ENCODE measurements at places on chromosomes 4 and X.

GRCh38 chr4:22597471-22597870 lies 81.6 kb upstream of the ADGRA3 start:
- DNase-seq: no peak

GRCh38 chr4:76879731-76880364 lies 18.1 kb downstream of the SOWAHB start:
- no peak for DNase-seq

DNA sequence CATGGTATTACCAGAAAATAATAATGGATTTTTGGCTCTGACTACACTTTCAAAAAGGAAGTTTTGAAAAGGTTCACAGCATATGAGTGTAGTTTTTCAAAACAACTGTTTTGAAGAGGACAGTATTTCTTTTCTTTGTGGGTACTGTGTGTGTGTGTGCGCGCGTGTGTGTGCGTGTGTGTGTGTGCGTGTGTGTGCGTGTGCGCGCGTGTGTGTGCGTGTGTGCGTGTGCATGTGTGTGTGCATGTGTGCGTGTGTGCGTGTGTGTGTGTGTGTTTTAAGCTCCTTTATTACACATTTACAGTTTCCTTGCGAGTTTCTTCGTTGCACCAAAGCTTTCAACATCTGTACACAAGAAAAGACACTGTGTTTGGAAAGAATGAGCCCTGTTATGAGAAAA lies 755.4 kb downstream of the SH3BGRL start:
- DNase-seq: no peak

DNA sequence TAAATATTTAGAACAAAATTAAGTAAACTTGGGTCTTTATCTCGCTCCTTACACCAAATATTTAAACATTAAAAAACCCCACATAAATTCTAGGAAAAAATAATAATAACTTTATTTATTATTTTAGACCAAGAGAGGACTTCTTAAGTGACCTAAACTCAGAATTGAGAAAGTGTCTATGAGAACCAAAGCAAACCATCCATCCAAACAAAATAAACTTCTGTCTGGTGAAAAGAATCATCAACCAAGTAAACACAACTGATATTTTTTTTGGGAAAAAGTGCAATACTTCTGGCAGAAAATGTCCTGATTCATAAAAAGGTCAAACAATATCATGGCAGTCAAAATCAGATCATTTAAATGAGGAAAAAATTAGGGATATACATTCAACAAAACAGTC lies 533.0 kb downstream of the SPRY1 start:
- DNase-seq: no peak

GRCh38 chrX:153926858-153927671 lies 1.0 kb upstream of the ARHGAP4 start:
- no peak for DNase-seq

GRCh38 chr4:184471881-184472613 lies 2.3 kb downstream of the IRF2 start:
- no peak for DNase-seq

DNA sequence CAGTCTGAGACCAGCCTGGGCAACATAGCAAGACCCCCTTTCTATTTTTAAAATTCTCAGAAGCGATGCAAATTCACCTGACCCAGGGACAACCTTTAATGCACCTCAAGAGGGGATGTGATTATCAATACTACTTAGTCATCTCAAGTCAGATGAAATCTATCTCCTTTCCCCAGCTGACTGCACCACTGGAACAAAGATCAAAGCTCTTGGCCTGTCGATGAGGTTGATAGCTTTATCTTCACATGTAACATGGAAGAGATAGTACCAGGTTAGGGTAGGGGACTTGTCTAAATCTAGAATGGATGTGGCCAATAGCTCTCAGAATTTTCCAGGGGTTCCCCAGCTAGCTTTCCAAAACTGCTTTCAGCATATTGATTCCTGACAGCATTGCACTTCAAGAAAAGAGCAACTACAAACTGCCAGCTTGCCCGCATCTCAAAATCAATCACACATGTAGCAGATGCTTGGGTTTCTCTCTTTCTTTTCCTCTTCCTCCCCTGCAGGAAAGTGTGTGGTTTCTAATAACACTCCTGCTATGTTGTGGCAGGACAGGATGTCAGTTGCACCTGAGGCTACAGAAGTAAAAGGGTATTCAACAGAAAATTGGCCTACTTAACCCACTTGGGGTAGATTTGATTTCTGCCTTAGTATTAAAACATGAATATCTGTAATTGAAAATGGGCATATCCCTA lies 12.2 kb upstream of the TMEM164 start:
- DNase-seq: no peak

DNA sequence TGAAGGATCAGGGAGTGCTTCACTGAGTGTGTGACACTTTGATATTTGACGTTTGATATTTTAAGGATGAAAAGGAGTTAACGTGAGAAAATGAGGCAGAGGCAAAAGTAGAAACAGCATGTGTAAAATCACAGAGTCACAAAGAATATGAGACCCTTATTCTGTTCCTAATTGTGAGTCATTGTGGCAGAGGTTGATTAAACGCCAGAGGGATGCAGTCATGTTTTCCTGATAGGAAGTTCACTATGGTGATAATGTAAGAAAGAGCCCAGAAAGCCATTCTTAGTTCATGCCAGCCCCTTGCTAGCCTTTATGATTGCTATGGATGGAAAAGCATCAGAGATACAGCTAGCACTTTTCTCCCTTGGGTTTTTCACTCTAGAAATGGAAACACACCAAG lies 33.5 kb upstream of the IGSF1 start:
- no peak for DNase-seq

GRCh38 chrX:13506574-13506973 lies 62.8 kb upstream of the EGFL6 start:
- no peak for DNase-seq

GRCh38 chr4:27214010-27214409 lies 353.4 kb downstream of the STIM2 start:
- no peak for DNase-seq

GRCh38 chr4:91325495-91325894 lies 978.3 kb upstream of the GRID2 start:
- DNase-seq: no peak

- no peak for DNase-seq
Observed at GRCh38 chr4:78824001-78824400, 47.9 kb downstream of the BMP2K start.

GRCh38 chr4:186144946-186145569 lies 40.6 kb downstream of the FAM149A start:
- no peak for DNase-seq

DNA sequence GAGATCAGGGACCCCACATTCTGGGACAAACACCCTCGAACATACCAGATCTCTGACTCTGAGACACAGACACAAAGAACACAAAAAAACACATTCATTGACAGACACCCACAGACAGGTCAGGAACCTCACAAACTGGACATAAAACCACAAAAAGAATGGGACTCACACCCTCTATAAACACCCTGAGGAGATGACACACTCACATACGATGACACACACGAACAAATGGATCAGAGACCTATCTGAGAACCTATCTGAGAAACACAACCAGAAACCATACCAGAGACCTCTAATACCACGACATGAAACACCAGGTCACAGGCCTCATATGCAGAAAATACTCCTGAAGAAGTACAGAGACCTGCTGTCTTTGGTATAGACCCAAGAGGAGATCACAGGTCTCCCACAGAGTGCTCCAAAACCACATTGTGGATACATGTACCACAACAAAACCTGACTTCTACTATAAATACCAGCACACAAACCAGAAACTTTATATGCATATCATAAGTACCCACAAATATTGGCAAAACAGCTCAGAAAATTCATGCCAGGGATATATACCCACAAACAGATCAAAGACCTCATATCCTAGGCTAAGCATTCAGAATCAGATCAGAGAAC lies 19.5 kb downstream of the SUV39H1 start:
- no peak for DNase-seq

- DNase-seq: no peak
Observed at GRCh38 chr4:152052451-152053057, 291.7 kb upstream of the GATB start.

GRCh38 chrX:3029129-3029528 lies 12.1 kb upstream of the ARSF start:
- no peak for DNase-seq

- no peak for DNase-seq
Observed at GRCh38 chrX:54695816-54696487, 102.1 kb downstream of the ITIH6 start.

DNA sequence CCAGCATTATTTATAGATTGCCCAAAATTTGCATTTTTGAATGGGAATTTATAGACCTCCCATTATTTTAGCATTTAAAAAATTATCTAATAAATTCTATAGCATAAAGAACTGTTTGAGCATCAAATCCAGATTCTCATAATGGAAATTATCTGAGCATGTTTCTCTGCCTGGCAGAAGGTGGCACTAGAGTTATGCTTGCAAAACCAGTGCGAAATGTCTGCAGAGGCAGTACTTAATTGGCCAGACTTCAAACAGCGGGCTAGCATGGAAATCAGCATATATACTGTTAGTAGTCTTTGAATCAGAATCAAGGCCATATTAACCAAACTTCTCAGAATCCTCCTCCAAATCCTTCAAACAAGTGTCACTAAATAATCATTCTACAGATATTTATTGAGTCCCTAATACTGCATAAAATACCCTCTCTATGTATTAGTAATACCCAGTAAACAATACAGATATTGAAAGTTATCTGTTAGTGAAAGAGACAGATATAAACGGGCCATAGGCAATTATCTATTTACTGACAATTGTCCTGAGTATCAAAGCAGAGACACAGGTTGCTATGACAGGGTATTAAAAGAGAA lies 78.7 kb upstream of the DCLK2 start:
- DNase-seq: no peak

DNA sequence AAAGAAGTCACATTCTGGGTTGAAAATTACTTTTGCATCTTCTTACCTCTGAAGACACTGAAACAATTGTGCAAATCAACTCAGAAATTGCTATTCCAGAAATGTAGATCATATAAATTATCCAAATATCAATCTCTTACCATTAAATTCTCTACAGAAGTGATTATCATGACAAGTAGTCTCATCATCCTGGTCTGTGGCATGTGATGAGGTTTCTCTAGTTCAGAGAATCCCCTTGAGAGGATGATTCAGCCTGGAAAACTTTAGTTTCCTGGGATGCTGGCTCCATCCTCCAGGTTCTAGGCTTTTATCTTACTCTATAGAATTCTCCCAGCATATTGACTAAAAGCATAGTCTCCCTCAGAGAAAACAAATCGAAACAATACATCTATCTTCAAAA lies 76.2 kb upstream of the S100G start:
- no peak for DNase-seq

DNA sequence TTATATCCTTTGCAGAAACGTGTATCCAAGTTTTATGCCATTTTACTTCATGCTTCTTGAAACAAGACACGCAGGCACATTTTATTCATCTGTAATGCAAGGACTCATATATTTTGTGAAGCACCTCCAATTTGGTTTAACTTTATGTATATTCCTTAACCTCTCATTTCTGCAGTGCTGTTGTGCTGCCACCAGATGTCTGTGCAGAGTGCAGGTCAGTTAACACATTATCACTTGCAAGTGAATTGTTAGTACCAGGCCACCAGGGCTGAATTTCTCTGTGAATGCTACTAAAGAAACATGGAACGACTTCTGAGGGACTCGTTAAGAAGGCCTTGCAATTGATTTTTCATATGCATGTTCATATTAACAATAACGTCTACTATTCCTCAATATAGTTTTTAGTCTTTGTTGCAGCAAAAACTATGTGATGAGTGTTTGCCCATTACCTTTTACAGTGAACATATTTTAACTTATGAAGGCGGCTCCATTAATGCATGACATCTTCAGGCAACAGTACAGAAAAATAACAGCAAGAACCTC lies 770.3 kb downstream of the NLGN4X start:
- DNase-seq: no peak

DNA sequence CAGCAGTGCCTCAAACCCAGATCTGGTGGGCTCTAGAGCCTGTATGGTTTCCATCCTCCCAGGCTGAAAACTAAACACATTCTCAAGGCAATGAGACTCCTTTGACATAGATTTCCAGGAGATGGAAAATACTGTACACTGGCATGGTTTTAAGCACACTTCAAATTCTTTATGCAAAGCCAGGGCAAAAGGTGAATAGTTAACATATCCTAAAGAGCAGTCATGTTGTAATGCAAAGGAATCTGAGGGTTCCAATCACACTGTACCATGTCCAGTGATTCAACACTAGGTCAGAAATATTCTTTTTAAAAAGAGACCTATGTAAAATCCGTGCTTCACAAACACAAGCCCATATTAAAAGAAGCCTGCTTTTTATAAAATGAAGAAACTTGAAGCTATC lies 195.3 kb downstream of the QDPR start:
- no peak for DNase-seq

DNA sequence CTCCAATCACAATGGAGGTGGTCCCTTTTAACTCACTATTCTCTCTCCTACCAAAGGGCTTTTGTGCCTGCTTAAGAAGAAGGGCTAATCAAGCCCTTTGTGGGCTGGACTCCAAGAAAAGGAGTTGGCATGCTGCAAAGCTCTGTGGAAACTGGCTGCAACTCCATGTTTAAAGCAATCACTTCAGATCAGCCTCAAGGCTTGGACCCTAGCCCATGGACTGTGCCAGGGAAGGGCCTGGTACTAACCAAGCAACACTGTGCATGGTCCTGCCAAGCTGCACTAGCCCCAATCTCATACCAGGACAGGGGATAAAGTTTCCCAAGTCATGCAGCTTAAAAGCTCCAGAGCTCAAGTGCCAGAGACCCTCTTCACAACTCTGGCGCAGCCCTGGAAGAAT lies 86.7 kb downstream of the ATP8A1 start:
- no peak for DNase-seq

- no peak for DNase-seq
Observed at GRCh38 chrX:27336466-27337091, 126.6 kb downstream of the PPP4R3C start.

DNA sequence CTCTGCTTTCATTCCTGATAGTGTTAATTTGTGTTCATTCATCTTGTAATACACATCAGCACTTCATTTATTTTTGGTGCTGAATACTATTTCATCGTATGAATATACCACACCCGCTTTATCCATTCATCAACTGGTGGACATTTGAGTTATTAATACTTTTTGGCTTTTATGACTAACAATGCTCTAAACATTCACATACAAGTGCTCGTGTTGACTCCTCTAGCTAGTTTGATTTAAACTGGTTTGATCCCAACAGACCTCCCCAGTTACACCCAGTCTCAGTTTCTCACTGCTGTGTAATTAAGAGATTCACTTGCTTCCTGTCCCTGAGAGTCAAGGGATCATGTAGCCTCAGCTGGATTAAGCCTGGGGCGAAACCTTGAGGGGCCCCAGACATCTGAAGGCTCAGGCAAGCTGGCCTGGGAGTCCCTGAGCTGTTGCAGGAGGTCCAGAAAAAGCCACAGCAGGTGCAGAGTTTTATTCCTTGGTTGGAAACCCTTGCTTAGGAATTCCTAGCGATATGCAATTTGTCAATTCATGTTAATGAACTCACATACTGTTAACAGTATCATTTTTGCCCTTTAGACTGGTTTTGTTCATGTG lies 52.8 kb upstream of the CLDN24 start:
- DNase-seq: no peak
